ENCODE measurements at places on chromosomes 7 and 10.

- H3K36me3 ChIP-seq: no peaks in the 10 kb centered on the region
- no peaks in the 10 kb centered on the region for H3K27me3 ChIP-seq
- no peak for DNase-seq
- no peak overlapping the region for H3K27ac ChIP-seq
- no peaks in the 10 kb centered on the region for H3K4me1 ChIP-seq
Observed at GRCh38 chr7:148819697-148820360, 64.3 kb downstream of the EZH2 start.

DNA sequence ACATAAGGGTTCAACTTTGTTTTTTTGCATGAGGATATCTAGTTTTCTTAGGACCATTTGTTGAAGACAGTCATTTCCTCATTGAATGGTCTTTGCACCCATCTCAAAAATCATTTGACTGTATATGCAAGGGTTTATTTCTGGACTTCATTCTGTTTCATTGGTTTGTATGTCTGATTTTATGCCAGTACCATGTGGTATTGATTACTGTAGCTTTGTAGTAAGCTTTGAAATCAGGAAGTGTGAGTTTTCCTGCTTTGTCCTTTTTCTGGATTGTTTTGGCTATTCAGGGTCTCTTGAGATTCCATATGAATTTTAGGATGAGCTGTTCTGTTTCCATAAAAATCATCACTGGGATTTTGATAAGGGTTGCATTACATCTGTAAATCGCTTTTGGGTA, 63.9 kb downstream of the SND1 start:
- H3K4me3 ChIP-seq: no peak overlapping the region
- DNase-seq: no peak
- no peak overlapping the region for H3K27ac ChIP-seq
- no peaks in the 10 kb centered on the region for H3K4me1 ChIP-seq
- H3K36me3 ChIP-seq: peaks cover 2% of the 10 kb centered on the region
- no peaks in the 10 kb centered on the region for H3K27me3 ChIP-seq

DNA sequence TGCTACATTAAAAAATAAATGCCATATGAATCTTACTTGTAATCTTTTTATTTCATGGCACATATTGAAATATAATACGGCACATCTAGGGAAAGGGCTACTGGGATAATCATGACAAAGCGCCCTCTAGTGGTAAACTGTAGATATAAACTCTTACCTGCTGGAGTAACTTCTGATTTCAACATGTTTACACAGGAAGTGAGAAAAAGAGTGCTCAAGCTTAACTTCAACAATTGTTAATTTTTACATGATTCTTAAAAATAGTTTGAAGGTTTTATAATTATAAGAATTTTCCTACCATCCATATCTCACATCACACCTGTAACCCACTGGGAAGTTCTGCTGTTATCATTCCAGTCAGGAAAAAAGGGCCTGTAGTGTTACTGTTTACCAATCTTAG, 2.0 kb upstream of the HEPACAM2 start:
- no peaks in the 10 kb centered on the region for H3K36me3 ChIP-seq
- no peaks in the 10 kb centered on the region for H3K27me3 ChIP-seq
- no peak overlapping the region for H3K4me3 ChIP-seq
- H3K4me1 ChIP-seq: no peaks in the 10 kb centered on the region
- no peak overlapping the region for H3K27ac ChIP-seq
- no peak for DNase-seq

- no peak for DNase-seq
- no peaks in the 10 kb centered on the region for H3K27me3 ChIP-seq
- peak overlapping the region; percentile 17 for H3K27ac ChIP-seq
- H3K4me3 ChIP-seq: peak overlapping the region; percentile 69
Observed at GRCh38 chr10:60299961-60300883, 89.5 kb downstream of the ANK3 start.

- no peak overlapping the region for H3K4me3 ChIP-seq
- H3K36me3 ChIP-seq: no peaks in the 10 kb centered on the region
- H3K4me1 ChIP-seq: no peaks in the 10 kb centered on the region
- H3K27ac ChIP-seq: no peak overlapping the region
Observed at GRCh38 chr10:7185367-7185690, 225.5 kb downstream of the SFMBT2 start.

- no peak overlapping the region for H3K27ac ChIP-seq
- no peaks in the 10 kb centered on the region for H3K4me1 ChIP-seq
- no peaks in the 10 kb centered on the region for H3K27me3 ChIP-seq
- H3K36me3 ChIP-seq: no peaks in the 10 kb centered on the region
- peak; percentile 32 for DNase-seq
Observed at GRCh38 chr10:124030492-124031110, 62.8 kb downstream of the CHST15 start.

- H3K27me3 ChIP-seq: no peaks in the 10 kb centered on the region
- H3K27ac ChIP-seq: peak overlapping the region; percentile 87
- peak; percentile 50 for DNase-seq
- no peaks in the 10 kb centered on the region for H3K36me3 ChIP-seq
Observed at GRCh38 chr7:27103489-27104226, 1.2 kb upstream of the HOXA2 start.

GRCh38 chr10:133260895-133261725, 15.6 kb downstream of the ADAM8 start:
- no peaks in the 10 kb centered on the region for H3K27me3 ChIP-seq
- no peaks in the 10 kb centered on the region for H3K4me1 ChIP-seq
- no peak overlapping the region for H3K27ac ChIP-seq
- H3K36me3 ChIP-seq: no peaks in the 10 kb centered on the region
- H3K4me3 ChIP-seq: peak overlapping the region; percentile 66
- DNase-seq: peak; percentile 80

DNA sequence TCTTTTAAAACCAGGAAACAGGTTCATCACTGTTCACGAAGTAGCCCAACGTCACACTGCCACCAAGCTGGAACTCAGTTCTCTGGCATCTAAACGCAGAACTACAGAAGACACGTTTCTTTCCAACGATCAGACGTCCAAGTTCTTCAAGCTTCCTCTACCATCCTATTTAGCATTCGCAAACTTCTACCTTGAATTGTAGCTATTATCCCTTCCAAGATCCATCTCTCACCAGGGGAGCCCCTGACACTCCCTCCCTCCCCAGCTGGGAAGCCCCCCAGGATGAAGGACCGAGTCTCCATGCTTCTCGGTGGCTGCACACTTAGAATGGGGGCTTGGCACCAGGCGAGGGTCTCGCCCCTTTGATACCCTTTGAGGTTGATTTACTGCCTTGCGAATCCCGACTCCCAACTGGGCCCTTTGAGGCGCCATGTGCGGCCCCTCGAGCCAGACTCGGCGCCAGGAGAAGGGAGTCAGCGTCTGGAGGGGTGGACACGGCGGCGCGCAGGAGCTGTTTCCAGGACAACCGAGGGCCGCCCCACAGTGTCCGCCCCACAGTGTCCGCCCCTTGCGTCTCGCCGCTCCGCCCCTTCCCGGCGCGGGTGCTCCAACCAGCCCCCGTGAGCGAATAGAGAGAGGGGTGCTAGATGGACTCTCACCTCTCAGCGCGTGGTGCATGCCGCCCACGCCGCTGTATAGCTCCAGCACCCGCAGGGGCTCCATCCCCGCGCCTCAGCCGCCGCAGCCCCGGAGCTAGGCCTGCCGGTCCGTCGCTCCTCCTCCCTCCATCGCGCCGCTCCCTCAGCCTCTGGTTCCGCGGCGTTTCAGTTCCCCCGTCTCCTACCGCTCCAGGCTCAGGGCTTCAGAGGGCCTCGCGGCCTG, at the start of gene TRDMT1:
TSS of gene TRDMT1 (minus strand) at position 761 of the 882 bp plus-strand sequence. CDS start at position 723, 38 bp downstream.
- H3K4me3 ChIP-seq: peak within 1 kb of the TSS; percentile 45
- peaks cover 2% of the 10 kb centered on the region for H3K36me3 ChIP-seq
- peak within 1 kb of the TSS; percentile 78 for H3K27ac ChIP-seq
- H3K27me3 ChIP-seq: no peaks in the 10 kb centered on the region
- DNase-seq: peak; percentile 96
- H3K4me1 ChIP-seq: no peaks in the 10 kb centered on the region

- no peak overlapping the region for H3K27ac ChIP-seq
- H3K27me3 ChIP-seq: no peaks in the 10 kb centered on the region
- no peak for DNase-seq
- no peaks in the 10 kb centered on the region for H3K4me1 ChIP-seq
- H3K4me3 ChIP-seq: no peak overlapping the region
- H3K36me3 ChIP-seq: no peaks in the 10 kb centered on the region
Observed at GRCh38 chr10:34135515-34135914, 679.6 kb downstream of the PARD3 start.

DNA sequence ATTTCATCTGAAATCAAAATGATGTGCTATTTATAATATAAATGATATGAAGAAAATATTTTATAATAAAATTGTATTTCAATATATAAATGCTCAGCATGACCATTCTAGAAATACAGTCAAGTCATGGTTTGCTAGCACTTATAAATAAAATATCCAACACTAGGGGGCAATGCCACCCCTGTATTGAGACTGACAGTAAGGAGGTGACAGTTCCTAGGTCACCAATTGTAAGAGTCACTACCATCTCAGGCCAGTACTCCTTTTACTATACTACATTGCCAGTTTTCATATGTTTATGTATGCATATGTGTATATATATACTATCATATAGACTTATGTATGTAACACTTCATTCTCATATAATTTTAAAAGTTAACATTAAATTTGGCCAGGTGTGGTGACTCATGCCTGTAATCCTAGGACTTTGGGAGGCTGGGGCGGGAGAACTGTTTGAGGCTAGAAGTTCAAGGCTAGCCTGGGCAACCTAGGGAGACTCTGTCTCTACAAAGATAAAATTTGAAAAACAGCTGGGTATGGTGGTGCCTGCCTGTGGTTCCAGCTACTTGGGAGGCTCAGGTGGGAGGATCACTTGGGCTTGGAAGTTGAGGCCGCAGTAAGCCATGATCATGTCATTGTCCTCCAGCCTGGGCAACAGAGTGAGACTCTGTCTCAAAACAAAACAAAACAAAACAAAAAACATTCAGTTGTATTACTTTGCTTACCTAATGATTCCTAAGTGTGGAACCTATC, 2.4 kb upstream of the CNOT4 start:
- H3K4me1 ChIP-seq: peaks cover 1% of the 10 kb centered on the region
- no peaks in the 10 kb centered on the region for H3K36me3 ChIP-seq
- H3K4me3 ChIP-seq: no peak overlapping the region
- no peaks in the 10 kb centered on the region for H3K27me3 ChIP-seq

- DNase-seq: peak; percentile 84
- H3K27me3 ChIP-seq: no peaks in the 10 kb centered on the region
- H3K4me3 ChIP-seq: no peak overlapping the region
- H3K4me1 ChIP-seq: no peaks in the 10 kb centered on the region
- no peak overlapping the region for H3K27ac ChIP-seq
Observed at GRCh38 chr10:103835096-103836050, 20.0 kb downstream of the SH3PXD2A start.

GRCh38 chr7:1794888-1795542, 124.9 kb downstream of the ELFN1 start:
- H3K27ac ChIP-seq: no peak overlapping the region
- DNase-seq: no peak
- H3K36me3 ChIP-seq: no peaks in the 10 kb centered on the region

GRCh38 chr7:23105086-23105643, 420 bp upstream of the KLHL7 start:
- no peak overlapping the region for H3K27ac ChIP-seq
- no peak for DNase-seq
- H3K27me3 ChIP-seq: no peaks in the 10 kb centered on the region
- peaks cover 5% of the 10 kb centered on the region for H3K4me1 ChIP-seq
- peak overlapping the region; percentile 88 for H3K4me3 ChIP-seq
- H3K36me3 ChIP-seq: no peaks in the 10 kb centered on the region

- H3K4me3 ChIP-seq: no peak overlapping the region
- H3K27me3 ChIP-seq: no peaks in the 10 kb centered on the region
- no peak overlapping the region for H3K27ac ChIP-seq
- DNase-seq: no peak
Observed at GRCh38 chr10:44628921-44629320, 244.0 kb upstream of the CXCL12 start.

DNA sequence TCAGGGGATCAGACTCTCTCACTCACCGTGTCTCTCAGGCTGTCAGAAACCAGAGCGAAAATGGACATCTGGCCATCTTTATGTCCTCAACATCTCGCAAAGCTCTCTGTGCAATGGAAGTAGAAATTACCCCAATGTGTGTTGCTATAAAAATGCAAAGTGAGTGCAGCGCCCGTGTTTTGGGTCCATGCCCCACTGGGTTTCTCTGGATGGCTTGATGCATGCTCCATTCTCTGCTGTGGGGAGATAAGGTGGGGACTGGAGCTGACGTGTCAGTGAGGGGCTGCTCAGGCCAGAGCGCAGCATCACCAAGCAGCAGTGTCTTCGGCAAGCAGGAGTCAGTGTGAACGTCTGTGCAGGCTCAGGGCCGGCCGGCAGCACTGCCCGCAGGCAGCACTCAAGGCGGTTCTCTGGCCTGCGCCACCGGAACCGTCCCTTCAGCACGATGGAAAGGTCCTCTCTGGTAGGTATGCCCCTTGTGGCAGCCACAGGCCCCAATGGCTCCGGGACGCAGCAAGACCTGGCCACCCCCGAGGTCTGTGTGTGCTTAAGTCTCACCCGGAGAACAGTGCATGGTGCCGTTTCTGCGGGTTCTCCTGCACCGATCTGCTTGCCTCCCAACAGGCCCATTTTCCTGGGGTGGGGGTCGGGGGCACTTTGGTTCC, 30.2 kb downstream of the WDR86 start:
- H3K27ac ChIP-seq: no peak overlapping the region
- H3K4me1 ChIP-seq: no peaks in the 10 kb centered on the region
- no peaks in the 10 kb centered on the region for H3K27me3 ChIP-seq
- no peaks in the 10 kb centered on the region for H3K36me3 ChIP-seq
- no peak overlapping the region for H3K4me3 ChIP-seq

DNA sequence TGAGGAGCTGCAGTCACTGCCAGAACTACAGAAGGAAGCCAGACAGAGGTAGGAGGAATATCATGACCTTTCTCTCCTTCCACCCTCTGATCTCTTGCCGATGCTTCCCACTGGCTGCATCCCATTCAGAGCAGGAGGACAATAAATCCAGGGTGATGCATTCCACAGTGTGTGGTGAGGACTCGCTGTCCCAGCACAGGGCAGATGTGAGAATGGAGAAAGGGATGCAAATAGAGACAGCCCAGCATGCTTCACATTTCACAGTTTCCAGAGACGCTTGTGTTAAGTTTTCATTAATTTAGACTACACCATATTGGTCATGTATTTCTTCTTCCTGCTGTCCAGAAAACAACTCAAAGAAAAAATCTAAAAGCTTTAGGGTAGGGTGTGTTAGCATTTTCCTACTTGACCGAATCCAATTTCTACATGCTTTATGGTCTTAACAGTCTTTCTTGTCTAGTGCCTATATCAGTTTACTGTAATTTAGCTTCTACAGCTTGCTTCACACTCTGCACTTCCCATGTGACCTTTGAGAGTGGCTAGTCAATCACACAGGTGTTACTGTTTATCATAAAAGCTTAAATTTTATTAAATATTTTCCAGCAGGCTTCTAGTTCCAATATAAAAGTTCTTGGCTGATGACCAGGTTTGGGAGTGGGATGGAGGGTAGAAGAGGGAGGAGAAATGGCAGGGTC, 155.6 kb downstream of the RAPGEF5 start:
- no peak for DNase-seq
- H3K36me3 ChIP-seq: no peaks in the 10 kb centered on the region
- H3K27ac ChIP-seq: no peak overlapping the region
- no peaks in the 10 kb centered on the region for H3K27me3 ChIP-seq
